Suppressor macrophage treated with lipopolysaccharide for 4 hours (primary cell): ENCODE measurements at places on chromosomes 1 and 21.

GRCh38 chr1:67572594-67573221, 112.3 kb upstream of the GADD45A start:
- no peak for DNase-seq

GRCh38 chr21:42291003-42291750, 24.0 kb downstream of the TFF3 start:
- no peak for DNase-seq

DNA sequence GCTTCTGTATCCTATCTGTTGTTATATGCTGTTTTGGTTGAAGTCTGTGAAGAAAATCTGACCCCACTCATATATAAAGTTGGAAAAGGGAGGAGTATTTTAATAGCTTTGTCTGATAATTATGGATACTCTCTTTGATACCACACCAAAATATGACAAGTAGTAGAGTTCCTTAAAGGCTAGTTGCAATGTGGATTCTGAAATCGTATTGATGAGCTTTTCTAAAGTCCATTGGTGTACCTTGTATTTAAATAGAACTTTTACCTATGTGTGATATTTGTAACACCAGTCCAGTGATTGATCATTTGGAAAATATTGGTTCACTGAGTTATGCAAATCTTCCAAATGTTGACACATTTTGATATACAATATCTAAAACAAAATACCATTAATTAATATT, 7.7 kb downstream of the GAS5 start:
- no peak for DNase-seq

DNA sequence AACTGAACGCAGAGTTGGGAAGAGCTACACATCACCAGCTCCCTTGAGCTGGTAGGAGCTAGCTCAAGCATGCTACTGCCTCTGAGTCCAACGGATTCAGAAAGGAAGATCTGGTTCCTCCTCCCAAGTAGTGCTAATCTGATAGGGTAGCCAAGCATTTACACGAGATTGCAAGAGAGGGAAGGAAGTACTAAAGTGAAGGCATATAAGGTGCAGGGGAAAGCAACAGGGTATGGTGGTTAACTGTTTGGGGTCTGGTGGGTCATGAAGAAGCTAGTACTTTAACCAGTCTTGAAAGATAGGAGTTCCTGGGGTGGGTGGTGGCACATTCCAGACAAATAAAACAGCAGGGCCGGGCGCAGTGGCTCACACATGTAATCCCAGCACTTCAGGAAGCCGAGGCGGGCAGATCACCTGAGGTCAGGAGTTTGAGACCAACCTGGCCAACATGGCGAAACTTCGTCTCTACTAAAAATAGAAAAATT, 20.2 kb upstream of the ZNF436 start:
- DNase-seq: no peak

GRCh38 chr1:56434740-56435139, 144.6 kb downstream of the PLPP3 start:
- DNase-seq: no peak

DNA sequence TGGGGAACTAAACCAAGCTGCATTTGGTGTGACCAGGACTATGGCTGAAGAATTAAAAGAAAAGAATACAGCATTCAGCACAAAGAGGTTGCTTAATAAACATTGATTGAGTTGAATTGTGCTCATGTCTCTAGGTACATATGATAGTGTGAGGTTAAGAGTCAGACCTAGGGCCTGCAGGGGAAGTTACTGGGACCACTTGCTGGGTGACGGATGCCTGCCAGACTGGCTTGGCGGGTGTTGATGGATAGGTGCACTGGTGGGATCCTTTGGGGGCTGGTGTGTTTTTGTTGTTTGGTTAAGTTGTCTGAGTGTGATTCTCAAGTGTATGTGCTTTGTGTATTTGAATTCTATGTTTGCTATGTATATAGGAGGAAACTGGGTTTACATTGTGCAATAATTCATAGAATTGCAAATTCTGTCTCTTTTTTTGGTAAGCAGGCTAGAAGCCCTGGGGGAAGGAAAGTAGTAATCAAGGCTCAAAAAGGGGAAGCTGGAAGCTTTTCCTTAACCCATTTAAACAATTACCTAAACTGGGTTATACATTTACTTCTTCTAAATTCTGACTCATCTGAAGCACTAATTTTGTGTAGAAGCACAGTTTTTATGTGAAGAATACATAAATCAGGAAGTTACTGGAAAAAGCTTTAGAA, 1.8 kb downstream of the CD101 start:
- DNase-seq: peak; percentile 89

DNA sequence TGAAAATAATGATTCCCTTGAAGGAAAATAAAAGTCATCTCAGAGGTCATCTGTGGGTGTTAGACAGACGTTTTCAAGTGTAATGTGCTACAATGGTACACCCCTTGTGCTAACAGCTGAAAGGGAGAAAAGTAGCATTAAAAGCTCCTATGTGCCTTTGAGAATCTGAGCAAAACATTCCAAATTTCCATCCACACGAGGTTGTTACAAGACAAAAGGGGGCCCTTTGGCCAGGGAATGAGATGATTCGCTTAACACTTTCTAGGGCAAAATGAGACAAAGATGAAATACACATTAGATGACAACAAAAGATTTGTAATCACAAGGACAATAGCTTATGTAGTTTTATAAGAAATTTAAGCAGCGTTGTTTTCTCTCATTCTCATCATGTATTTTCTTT, 303.6 kb downstream of the LMX1A start:
- no peak for DNase-seq

DNA sequence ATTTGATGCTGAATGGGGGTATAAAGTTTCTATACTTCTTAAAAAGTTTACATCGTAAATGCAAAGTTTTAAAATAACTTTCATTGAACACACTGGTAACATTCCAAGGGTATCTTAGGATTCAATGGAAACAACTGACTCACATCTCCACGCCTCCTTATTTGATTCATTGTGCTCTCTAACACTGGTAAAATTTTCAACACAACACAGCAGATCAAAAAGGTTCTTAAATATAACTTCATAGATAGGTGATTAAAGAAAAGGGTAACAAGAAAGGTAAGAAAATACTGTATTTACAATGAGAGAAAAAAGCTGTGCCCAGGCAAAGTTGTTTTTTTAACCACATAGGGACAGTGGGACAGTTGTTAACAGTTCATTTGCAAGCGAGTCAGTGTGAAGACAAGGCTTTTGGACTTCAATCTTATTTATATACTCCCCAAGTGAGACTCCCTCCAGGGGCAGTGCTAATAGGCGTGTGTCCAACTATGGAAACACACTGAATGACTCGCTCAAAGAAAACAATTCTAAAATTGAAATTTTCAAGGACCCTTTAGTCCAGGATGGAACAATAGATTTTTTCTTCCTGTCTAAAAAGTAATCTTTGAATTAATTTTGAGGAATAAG, 140.5 kb downstream of the TIAM1 start:
- DNase-seq: no peak

DNA sequence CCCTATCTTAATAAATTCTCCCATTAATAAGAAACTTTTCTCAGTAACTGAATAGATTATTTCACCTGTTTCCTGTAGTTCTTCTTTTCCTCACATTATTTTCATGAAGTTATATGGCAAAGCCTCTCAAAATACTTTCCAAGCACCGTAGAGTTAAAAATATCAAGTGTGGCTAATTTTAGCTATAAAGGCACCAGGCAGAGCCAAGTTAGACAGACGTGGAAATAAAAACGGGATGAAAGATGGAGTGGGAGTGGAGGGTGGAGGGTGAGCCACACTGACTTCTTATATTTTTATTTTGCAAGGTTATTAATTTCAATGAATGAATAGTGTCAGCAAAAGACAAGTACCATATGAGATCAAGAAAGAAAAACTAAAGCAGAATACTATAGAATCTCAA, 71.7 kb downstream of the ENAH start:
- no peak for DNase-seq

DNA sequence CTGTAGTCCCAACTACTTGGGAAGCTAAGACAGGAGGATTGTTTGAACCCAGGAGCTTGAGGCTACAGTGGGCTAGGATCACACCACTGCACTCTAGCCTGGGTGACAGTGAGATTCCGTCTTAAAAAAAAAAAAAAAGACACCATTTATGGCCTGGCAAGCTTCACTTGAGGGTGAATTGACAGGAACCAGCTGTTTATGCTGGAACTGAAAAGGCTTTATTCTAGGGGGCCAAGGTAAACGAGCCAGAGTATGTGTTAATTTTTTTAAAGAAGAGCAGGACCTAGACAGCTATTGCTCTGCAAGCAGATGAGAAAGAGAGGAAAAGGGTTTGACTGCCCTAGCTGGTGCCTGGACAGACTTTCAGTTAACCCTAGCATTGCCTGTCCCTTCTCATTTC, 37.0 kb downstream of the S100A6 start:
- DNase-seq: no peak

DNA sequence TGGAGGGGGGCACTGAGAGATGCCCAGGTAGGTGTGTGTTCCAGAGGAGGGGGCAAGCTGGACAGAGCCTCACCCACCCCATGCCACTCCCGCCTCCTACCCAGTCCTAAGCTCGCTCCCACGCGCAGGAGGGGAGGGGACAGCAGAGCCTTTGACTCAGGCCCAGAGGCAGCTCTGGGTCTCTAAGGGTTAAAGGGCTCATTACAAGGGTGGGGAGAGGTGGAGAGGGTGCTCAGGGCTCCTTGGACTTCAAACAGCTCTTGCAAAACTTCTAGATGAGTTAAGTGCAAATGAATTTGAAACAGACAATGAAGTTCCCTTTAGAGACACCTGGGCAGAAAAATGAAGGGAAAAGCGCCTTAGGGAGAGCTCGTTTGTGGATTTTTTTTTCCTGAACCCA, 104.2 kb upstream of the CASZ1 start:
- DNase-seq: no peak

GRCh38 chr1:217469983-217470382, 160.9 kb downstream of the GPATCH2 start:
- no peak for DNase-seq

DNA sequence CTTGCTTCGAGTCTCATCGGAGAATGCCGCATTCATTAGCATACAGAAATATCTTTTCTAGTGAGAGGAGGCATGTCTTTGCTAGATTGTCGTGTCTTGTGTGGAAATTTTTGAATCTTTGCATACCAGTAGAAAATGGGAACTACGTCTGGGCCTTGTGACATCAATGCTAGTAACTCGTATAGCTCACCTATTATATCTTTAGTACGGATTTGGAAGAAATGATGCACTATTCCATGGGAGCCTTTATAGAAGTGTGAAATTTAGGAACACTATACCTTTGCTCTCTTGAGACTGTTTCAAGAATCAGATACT, 835 bp downstream of the UHMK1 start:
- DNase-seq: peak; percentile 40
